ENCODE measurements at places on chromosomes 3 and 15.

DNA sequence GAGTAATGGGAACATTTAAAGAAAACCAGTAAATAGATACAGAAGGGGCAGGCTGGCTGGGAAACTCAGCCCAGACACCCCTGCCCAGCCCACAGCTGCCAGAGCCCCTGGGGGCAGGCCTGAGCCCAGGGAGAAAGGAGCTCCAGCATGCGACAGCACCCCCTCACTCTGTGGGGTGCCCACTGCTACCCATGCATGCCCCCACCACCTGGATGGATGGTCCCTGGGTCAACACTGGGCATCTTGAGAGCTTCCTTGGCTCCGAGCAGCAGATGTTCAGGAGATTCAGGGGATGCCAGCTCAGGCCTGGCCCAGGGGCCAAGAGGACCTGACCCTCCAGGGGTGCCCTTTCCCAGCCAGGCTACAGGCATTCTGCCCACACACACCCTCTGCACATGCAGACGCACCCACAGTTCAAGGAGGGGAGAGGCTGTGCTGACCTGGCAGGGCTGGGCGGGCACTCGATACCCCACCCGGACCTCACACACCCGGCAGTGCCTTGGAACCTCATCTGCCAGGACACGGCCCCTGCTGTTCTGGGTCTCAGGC lies 31.5 kb downstream of the PTH1R start:
- no peak for DNase-seq

DNA sequence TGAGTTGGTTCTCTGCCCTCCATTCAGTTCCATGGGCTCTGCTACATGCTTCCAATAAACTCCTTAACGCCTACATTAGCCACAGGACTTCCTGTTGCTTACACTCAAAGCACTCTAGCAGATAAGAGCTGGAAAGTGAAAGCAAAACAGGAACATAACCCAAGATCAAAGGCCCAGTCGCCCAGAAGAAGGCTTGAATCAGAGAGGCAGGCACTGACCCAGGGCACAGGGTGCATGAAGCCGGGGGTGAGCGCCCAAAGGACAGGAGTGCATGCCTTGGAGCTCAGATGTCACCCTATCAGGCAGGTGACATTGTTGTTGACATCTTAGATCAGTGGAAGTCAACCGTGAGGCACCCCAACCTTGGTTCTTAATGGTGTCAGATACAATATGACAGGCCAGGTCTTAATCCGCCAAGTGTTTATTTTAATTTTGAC lies 235.1 kb downstream of the UACA start:
- peak; percentile 68 for DNase-seq

- DNase-seq: no peak
These were observed 57.5 kb upstream of the GCNT3 start for GRCh38 chr15:59553879-59554735.

- DNase-seq: no peak
These were observed 924.4 kb downstream of the IGSF11 start for GRCh38 chr3:118110211-118110610.

GRCh38 chr15:90414408-90415028 lies 26.5 kb downstream of the IQGAP1 start:
- DNase-seq: peak; percentile 38

DNA sequence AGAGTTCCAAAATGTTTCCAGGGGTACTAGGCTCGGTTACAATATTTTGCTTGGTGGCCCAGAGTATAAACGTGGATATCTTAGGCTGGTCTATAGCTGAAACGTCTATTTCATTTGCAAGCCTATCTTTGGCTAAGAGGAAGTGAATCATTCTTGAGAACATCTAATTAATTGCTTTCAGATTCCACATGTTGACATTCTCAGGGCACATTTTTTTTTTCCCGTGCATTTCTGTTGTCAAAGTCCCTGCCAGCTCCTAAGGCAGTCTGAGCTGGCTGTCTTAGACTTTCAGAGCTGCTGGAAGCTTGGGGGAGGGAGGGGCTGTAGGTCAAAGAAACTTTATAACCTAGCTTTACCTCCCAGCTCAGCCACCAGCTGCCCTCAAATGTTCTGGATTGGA lies 23.2 kb upstream of the LAMP3 start:
- no peak for DNase-seq

DNA sequence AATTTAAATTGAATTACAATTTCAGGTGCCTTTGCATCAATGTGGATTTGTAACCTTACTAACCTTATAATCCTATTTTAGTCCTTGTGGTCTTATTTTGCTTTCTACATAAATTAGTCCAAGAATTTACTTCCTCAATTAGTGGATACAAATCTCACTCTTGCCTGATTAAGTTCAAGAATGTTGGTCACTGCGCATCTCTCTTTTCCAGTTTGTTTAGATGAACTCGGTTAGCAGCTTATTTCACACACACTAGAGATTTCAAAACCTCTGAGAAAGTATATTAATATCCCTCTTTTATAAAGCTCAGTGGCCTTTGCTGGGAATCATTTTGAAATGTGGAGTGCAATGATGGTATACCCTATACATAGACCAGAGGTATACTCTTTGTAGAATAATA lies 243.4 kb downstream of the DTWD1 start:
- DNase-seq: no peak

GRCh38 chr3:180911876-180912303 lies 580 bp upstream of the FXR1 start:
- no peak for DNase-seq

- no peak for DNase-seq
These were observed 34.8 kb downstream of the KLF15 start for GRCh38 chr3:126322181-126322967.

DNA sequence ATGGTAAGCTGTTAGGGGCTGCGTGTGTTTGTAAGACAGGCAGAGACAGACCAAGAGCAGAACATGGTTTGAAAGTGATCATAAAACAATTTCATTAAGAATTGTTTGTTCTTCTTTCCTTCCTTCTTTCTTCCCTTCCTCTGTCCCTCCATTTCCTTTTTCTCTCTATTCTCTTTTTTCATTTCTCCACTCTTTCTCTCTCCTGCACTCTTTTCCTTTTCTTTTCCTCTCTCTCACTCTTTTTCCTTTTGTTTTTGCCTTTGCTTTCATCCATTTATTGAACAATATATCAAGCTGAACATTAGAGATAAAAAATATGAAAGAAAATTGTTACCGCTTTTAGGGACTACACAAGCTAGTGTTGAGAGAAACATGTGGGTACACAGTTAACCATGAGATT lies 62.2 kb upstream of the GOLIM4 start:
- DNase-seq: no peak

DNA sequence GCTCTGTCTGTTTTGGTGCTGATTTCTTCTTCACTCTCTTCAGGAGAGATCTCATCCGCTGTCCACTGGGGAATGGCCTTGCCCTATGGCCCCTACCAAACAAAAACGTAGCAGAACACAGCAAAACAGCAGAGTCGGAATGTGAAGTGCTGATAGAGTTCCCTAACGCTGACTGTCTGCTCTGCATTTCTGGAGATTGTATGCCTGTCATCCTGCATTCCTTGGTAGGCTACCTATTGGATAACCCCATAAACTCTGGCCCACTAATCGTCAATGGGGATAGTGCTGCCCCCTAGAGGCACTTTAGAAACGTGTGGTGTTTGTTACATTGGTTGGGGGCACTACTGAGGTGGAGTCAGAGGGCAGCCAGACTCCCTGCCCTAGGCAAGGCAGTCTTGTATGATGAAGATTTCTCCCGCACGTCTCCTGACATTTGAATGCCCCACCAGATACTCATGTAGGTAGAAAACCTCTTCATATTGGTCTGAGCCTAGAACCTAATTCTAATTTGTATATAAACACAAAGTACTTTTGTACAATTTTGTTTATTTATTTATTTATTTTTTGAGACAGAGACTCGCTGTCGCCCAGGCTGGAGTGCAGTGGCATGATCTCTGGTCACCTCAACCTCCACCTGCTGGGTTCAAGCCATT lies 15.6 kb upstream of the MAGEF1 start:
- peak; percentile 49 for DNase-seq

DNA sequence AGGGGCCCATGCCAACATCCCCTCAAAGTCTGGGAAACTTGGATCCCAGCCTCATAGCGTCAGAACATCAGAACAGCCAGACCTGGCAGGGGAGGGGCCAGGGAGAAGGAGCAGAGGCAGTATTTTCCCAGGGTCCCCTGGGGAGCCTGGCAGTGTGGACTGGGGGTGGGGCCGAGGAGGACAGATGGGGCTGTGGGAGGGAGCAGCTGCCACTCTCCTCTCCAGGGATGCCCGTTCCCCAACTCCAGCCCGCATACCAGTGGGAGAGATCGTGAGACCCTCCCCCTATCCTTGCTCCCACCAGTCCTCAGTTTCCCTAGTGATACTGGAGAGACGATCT lies 6.5 kb upstream of the DNAJB8 start:
- no peak for DNase-seq

DNA sequence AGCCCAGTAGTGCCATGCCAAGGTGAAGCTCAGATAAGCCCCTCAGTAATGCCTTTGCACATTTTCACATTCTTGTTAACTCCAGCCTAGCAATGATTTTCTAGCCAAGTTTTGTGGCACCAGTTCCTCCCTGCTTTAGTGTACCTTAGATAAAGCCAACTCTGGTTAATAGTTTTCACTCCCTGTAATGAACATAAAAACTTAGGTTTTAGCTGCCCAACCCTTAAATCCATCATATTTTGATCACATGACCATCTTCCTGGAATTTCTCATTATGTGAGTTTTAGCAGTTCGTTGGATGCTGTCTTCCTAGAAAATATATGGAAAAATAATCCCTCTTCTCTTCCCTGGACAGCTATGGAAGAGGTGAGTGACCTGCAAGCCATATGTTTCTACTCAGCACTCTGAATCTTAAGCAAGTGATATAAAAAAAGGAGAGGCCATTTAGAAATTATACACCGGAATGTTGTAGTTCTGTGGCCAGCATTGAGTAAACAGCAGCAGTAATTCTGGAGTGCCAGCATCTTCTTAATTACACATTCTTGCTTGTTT lies 62.2 kb upstream of the P2RY1 start:
- DNase-seq: no peak

DNA sequence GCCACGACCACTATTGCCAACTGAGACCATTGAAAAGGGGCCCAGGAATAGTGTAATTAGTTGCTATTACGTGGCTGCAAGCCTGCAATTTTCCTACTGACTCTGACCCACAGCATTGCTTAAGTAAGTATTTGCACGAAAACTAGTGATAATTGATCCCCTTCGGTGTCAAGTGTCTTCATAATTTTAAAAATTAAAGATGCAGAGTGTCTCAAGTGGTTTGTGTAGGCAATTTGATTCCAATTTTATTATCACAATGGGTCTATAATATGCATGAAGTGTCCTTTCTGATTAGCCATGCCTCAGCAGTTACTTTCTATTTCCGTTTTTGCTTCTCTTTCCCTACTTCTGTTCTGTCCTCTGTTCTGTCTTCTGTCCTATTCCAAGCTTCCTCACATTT lies 259.2 kb downstream of the C3orf38 start:
- DNase-seq: no peak
